ENCODE measurements at places on chromosomes 7 and 10.

DNA sequence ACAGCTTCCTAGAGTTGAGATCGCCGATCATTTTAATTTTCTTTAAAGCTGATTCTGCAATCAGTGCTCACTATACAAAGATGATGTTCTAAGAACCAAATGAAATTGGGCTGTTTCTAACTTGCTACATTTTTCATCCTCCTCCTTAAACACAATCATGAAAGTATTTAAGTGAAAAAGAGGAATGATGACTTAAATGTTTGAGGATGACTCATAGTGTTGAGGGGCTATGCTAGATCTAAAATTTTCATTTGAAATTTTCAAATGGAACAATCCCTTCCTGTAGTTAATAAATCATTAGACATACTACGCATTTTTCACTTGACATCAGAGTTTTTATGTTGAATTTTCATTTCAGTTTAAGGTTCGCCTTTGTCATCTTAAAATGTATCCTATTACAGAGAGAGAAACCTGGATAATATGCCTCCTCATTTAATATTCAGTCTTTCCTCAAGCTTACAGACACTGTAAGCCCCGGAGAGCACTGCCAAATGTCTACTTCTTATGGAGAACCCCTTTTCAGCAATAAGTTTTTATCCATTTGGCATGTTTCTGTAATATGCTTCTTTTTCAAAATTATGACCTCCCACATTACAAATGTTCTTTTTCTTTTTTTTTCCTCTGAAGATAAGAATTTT, 499.6 kb downstream of the MAGI2 start:
- no peak for DNase-seq

GRCh38 chr7:22248111-22248809, 108.7 kb downstream of the RAPGEF5 start:
- no peak for DNase-seq

DNA sequence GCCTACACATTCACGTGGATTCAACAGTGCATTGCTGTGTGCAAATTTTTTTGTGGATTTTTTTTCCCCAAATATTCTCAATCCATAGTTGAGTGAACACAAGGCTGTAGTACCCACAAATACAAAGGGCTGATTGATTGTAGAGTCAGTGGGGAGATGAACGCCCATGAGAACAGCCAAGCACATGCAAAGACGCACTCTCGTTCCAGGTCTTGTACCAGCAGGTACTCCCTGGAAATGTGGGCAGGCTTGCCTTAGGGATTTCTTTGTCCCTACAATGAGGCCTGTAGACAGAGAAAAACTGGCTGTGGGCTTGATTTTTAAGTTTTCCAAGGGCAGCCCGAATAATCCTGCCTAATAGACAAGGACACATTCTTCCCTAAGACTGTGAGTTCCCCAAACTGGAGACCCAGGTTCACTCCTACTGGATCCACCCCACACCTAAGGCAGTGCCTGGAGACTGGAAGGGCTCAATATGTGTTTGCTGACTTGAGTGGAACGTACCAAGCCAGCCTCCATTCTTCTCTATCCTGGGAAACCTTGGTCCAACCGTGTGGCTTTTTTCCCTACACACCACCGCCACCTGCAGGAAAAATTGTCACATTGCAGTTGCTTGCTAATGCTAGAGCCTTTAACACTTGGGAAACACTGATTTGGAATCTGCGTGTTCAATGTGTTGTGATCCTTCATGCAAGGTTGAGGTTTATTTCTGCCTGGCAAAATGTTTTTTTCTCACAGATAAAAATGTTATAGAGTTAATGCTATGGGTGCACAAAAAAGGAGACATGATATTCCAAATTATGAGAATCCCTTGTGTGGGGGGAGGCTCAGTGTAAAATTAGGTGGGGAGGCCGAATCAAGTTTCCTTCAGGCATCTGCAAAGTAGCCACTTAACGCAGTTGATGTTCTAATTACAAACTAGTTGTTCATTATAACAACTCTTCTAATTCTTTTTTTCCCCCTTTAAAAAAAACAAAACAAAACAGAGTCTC, 49.3 kb downstream of the PPP1R17 start:
- DNase-seq: peak; percentile 75

DNA sequence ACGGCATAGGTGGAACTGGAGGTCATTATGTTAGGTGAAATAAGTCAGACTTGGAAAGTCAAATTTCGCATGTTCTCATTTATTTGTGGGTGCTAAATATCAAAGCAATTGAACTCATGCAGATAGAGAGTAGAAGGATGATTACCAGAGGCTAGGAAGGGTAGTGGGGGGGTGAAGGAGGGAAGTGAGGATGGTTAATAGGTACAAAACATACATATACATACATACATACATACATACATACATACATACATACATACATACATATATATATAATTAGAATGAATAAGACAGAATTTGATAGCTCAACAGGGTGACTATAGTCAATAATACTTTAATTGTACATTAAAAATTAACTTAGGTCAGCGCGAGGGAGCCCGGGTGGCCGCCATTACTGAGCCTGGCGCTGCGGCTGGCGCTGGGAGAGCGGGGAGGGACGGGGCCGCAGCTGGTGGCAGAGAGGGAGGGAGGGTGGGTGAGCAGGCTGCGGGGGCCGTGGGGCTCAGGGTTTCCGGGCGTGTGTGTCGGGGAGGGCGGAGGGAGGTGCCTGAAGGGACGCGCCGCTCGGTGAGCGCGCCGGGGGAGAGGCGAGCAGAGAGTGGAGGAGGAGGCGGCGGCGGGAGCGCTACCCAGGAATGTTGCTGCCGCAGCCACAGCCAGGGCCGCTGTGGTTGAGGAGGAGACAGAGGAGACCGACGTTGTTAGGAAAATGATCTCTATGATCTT, 85.8 kb upstream of the EGFR start:
- no peak for DNase-seq

- no peak for DNase-seq
Observed at GRCh38 chr10:77192402-77192801, 445.2 kb downstream of the KCNMA1 start.

DNA sequence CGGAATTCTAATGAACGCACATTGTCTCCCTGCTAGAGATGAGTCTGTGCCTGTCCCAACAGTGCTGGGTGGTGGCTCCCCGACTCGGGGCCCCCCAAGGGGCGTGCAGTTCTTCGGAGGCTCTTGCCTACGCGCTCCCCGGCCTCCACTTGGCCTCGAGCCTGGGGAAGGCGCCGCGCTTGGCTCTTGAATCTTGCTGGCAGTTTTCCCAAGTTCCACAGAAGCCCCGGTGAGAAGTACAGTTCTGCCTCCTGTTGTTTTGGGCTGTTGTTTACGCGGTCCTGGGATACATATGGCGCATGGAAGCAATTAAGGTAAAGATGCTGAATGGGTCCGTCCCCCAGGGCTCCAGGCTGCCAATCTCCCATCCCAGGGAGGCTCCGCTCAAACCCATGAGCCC, 32.6 kb upstream of the UNCX start:
- no peak for DNase-seq

DNA sequence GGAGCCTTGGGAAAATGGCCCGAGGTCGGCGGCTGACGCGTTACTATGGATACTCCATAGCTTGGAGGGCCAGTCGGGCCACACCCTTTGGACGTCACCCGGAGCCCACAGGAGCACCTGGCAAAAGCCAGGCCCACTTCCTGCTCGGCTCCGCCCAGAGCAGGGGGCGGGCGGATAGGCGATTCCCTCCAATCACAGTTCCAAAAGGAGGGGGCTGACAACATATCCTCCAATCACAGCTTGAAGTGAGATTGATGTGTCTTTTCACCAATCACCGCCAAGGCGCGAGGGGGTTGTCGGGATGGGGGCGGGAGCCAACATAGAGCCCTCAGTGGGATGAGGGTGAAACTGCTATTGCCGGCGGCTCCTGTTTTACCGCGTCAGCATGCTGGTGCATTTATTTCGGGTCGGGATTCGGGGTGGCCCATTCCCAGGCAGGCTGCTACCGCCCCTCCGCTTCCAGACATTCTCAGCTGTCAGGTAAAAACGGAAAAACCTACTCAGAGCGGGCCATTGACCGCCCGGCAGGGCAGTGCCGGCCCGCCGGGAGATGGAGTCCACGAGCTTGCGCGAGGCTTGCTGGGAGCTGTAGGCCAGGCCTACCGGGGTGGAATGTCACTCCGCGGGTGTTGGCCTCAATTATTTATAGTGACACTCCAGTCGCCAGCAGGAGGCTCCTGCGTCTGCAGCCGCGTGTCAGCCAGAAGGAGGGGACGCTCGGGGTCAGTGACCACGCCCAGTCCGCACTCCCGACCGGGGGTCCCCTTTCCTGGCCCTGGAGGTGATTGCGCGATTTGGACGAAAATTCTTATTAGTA, at the start of gene ABCB8:
Gene ABCB8, plus strand, starts transcription at position 320 of the 817 bp plus-strand sequence. Its CDS starts 66 bp downstream, at position 386.
- DNase-seq: peak; percentile 99

DNA sequence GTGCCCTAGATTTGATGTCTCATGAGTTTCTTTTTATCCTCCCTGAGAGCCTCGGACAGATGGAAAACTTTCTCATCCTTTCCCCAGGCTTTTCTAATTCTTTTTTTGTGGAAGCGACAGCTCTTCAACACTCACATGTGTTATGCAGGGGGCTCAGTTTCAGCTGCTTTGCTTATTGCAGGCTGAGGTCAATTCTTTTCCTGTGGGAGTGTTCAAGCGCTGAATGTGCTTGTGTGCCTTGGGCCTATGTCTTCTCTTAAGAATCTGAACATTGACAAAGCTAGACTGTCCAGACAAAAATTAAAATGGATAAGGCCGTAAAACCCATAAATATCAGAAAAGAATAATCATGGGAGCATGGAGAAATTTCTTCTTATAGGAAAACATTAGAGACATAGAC, 125.2 kb upstream of the STEAP4 start:
- no peak for DNase-seq

GRCh38 chr10:127343821-127344220, 147.4 kb upstream of the INSYN2A start:
- no peak for DNase-seq

- DNase-seq: no peak
Observed at GRCh38 chr7:101754424-101755159, 62.8 kb upstream of the CUX1 start.

DNA sequence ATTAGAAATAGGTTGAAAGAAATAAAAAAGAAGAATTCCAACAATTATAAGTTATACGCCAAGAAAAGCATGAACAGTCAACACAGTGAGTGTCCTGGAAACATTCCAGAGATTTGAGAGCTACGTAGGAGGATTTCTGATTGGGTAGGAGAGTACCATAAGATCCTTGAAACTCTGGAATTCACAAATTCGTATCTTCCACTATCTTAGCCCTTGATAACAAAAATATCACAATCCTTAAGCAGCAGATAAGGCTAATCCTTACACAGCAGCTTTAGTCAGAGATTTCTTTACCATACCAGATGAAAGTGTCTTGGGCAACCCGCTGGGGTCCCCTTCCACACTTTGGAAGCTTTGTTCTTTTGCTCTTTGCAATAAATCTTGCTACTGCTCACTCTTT, 8.2 kb downstream of the TPK1 start:
- no peak for DNase-seq

- DNase-seq: no peak
Observed at GRCh38 chr10:47409171-47409865, 25.2 kb upstream of the ZNF488 start.

DNA sequence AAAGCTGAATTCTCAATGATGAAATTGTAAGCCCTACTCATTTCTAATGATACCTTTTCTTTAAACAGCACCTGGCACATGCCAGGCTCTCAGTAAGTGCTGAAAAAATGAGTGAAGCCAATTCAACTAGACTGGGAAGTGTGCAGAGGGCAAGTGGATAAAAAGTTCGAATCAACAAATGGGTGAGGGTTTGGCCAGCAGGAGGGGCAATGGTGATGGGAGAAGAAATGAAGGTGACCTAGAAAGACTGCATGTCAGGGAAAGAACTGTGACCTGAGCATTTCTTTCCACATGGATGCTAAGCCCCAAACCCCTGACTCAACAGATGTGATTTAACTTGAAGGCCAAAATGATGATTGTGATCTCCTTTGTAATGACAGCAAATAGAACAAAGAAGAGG, 54.6 kb downstream of the DKK1 start:
- DNase-seq: no peak

GRCh38 chr7:125127304-125127703, 197.7 kb upstream of the POT1 start:
- DNase-seq: no peak

DNA sequence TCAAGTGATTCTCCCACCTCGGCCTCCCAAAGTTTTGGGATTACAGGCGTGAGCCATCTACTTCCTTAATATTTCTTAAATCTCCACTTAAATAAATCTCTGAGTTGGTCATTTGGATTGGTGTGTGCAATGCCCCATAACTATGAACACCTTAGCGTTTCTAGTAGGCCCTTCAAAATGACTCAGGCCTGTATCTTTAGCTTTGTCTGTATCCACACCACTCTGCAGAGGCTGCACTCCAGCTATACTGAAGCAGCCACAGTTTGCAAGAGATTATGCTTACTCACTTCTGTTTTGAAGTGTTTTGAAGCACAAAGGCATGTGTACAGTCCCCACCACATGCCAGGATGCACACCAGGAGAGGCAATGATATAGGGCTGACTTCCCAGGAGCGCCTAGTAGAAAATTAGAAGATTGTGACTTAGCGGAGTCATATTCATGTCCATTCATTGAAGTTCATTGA, 2.4 kb upstream of the ST7 start:
- no peak for DNase-seq

- peak; percentile 3 for DNase-seq
Observed at GRCh38 chr7:80552031-80552694, 40.3 kb upstream of the GNAT3 start.

DNA sequence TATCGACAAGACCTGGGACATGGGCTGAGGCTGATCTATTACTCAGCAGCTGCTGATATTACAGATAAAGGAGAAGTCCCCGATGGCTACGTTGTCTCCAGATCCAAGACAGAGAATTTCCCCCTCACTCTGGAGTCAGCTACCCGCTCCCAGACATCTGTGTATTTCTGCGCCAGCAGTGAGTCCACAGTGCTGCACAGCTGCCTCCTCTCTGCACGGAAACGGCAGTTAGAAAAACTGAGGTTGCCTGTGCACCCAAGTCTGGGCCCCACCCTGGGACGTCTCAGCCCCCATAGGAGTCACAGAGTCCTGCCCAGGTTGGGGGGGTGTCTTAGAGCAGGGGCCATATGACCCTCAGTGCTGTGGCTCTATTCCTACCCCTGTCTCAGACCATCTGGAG, 167.4 kb upstream of the PRSS58 start:
- DNase-seq: no peak

DNA sequence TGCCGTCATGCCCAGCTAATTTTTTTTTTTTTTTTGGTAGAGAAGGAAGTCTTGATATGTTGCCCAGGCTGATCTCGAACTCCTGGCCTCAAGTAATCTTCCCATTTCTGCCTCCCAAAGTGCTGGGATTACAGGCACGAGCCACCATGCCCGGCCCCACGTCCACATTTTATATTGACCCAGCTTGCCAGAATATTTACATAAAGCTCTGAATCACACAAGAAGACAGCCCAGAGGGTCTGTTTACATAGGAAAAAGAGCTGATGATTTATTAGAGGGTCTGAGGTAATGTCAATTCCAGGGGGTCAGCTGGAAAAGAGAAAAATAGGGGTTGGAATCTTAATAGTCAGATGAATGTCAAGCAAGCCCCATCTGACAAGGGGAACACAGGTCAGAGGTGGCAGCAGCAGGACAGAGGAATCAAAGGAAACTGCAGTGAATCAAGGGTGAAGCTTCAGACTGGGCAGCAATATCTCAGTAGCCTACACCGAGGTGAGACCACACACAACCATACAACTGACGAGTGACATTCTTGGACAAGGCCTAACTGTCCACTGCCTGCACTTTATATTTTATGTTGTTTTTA, 15.8 kb upstream of the SLF2 start:
- no peak for DNase-seq
